ENCODE measurements at places on chromosomes 7 and 10. TPM values are rescaled to one million over a fixed set of nuclear protein-coding genes. Genes with fewer than 3 reads are reported as not detected.

- H3K27ac ChIP-seq, result peak overlapping the region; percentile 98
- peaks cover 26% of the 10 kb centered on the region for H3K27me3 ChIP-seq
- peak; percentile 98 for DNase-seq
- peak overlapping the region; percentile 58 for H3K4me3 ChIP-seq
- H3K36me3 ChIP-seq, result no peaks in the 10 kb centered on the region
These were observed 80.7 kb upstream of the EMX2 start for GRCh38 chr10:117461766-117462423.

- H3K27ac ChIP-seq, result no peak overlapping the region
- H3K4me1 ChIP-seq, result no peaks in the 10 kb centered on the region
- peaks cover 3% of the 10 kb centered on the region for H3K27me3 ChIP-seq
- no peak overlapping the region for H3K4me3 ChIP-seq
- no peak for DNase-seq
These were observed 156.2 kb downstream of the TCERG1L start for GRCh38 chr10:131155218-131155875.

DNA sequence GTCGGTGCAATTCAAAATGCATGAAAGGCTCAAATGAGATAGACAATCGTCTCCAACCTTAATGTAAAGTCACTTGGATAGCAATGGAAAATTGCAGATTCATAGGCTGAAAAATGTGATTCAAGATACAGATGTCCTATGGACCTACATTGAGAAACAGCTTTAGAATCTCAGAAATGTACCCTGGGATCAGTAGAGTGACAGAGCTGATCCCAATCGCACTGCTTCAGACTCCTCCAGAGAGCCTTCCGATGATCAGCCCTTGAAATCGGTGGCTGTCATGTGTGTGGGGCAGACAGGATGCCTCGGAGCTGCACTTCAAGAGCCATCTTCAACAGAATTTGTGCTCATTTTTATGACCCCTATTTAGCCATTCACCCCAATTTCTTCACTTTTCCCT is 240.1 kb upstream of the GRB10 start:
- no peak overlapping the region for H3K27ac ChIP-seq
- H3K36me3 ChIP-seq, result no peaks in the 10 kb centered on the region
- H3K4me3 ChIP-seq, result no peak overlapping the region
- H3K4me1 ChIP-seq, result peaks cover 28% of the 10 kb centered on the region
- peaks cover 12% of the 10 kb centered on the region for H3K27me3 ChIP-seq

DNA sequence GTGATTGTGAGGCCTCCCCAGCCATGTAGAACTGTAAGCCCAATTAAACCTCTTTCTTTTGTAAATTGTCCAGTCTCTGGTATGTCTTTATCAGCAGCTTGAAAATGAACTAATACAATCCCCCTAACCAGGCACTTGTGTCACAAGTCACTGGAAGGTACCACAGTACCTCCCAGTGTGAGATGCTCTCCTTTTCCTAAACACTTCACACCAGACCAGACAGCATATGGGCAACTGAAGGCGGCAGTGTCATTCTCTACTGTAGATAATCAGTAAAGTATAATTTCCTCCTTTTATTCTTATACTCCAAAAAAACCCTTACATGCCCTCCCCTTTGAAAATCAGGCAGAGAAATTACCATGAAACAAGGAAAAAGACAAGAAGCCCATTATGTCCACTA is 113.2 kb downstream of the CALN1 start:
- no peaks in the 10 kb centered on the region for H3K36me3 ChIP-seq
- H3K4me1 ChIP-seq, result no peaks in the 10 kb centered on the region
- no peak for DNase-seq
- no peak overlapping the region for H3K4me3 ChIP-seq
- H3K27me3 ChIP-seq, result no peaks in the 10 kb centered on the region
- H3K27ac ChIP-seq, result no peak overlapping the region

DNA sequence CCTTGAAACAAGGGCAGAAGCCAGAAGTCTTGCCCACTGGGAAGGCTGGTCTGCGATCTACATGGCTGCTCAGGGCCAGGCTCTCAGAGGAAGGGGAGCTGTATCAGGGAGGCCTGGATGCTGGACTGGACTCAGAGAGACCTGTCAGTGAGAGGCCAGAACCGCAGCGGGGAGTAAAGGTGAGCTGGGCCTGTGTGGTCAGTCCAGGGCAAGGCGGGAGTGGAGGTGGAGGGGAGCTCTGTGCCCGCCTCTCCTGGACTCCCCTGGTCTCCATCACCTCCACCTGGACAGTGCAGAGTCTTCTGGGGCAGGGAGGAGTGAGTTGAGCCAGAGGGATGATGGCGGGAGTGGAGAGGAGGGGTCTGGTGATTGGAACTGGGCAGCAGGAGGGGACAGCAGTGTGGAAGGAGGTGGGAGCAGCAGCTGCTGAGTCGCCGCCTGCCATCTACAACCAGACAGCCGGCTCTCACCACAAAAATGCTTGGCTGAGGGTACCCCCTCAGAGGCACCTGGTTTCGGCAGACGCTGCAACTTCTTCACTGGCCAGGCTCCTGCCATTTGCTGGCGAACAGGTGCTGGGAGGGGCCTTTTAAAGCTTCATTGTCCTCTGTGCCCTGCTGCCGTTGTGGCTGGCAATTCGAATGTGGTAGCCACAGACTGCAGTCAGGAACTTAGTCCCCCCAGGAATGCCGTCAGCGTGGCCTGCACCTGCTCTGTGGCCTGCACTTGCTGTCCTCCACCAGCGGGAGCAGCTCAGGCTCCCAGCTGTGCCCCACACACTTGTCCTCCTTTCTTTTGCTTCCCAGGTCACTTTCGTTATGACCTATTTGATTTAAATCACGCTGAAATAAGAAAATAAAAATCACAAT is 3.5 kb downstream of the RASSF4 start:
- no peaks in the 10 kb centered on the region for H3K36me3 ChIP-seq
- peaks cover 42% of the 10 kb centered on the region for H3K4me1 ChIP-seq
- H3K4me3 ChIP-seq, result no peak overlapping the region
- no peak overlapping the region for H3K27ac ChIP-seq
- DNase-seq, result no peak

- H3K36me3 ChIP-seq, result peaks cover 3% of the 10 kb centered on the region
- H3K4me3 ChIP-seq, result no peak overlapping the region
- no peak overlapping the region for H3K27ac ChIP-seq
- H3K4me1 ChIP-seq, result no peaks in the 10 kb centered on the region
- no peaks in the 10 kb centered on the region for H3K27me3 ChIP-seq
- no peak for DNase-seq
These were observed 184.7 kb downstream of the MAD1L1 start for GRCh38 chr7:2048006-2048405.

DNA sequence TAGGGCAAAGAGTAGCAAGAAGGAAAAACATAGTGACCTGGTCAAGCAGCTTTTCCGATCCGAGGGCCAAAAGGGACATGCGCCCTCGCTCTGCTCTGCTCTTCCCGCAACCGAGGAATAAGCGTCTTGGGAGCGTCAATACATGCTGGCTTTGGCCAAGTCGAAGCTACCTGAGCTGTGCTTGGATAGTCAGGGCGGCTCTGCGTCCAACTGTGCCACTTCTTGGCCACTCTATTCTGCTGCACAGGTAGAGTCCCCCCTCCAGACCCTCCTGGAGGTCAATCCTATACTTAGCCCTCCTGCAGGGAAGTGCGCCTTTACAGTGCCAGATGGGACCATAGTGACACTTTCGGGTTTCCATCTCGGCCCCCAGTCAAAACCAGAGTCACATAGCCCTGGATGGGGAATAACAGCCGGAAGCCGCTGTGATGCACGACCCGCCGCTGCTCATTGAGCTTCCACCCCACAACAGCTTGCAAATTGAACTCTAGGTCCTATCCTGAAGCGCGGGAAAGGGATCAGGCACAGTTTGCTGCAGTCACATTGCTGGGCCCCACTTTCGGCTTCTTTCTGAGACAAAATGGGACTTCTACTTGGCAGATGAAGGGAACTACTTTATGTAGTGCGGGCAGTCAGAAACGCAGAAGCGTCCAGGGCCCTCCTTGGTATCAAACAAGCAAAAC is 1.1 kb upstream of the HPSE2 start:
- no peaks in the 10 kb centered on the region for H3K36me3 ChIP-seq
- DNase-seq, result no peak
- no peak overlapping the region for H3K27ac ChIP-seq
- H3K27me3 ChIP-seq, result peaks cover 44% of the 10 kb centered on the region
- H3K4me1 ChIP-seq, result peaks cover 38% of the 10 kb centered on the region

DNA sequence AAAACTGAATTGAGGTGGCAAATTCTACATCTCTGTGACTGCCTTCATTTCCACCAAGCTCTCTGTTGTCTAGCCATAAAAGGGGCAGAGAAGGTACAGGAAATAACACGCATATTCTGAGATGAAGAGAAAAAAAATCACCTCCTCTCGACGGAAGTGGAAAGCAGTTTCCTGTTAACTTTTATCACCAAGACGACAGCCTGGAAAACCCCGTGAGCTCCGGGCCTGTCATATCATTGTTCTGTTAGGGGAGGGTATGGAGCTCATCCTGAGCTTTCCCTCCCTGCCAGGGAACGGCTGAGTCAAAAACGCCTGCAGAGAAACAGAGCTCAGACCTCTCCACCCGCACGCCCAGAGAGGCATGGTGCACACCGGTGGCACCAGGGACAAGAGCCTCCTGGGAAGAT is 200.3 kb downstream of the PRPF18 start:
- H3K4me1 ChIP-seq, result peaks cover 12% of the 10 kb centered on the region
- H3K36me3 ChIP-seq, result peaks cover 3% of the 10 kb centered on the region
- no peak for DNase-seq
- no peak overlapping the region for H3K27ac ChIP-seq
- H3K4me3 ChIP-seq, result no peak overlapping the region

DNA sequence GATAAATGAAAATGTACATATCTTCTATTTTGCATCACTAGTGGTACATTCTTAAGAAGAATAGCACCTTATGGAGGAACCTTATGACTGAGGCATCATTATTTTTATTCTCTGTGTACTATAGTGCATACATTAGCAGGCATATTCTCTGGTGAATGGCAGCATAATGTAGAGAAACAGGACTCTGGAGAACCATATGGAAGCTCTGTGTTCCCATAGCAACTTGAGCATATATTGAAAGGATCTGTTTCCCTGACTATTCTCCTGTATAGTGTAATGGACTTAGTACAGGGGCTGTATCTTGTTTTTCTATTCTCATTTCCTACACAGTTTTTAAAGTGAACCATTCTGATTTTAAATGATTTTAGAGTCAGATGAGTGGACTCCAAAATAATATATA is 128.4 kb upstream of the SMIM30 start:
- H3K36me3 ChIP-seq, result peaks cover 9% of the 10 kb centered on the region
- H3K27me3 ChIP-seq, result no peaks in the 10 kb centered on the region
- no peaks in the 10 kb centered on the region for H3K4me1 ChIP-seq
- H3K27ac ChIP-seq, result no peak overlapping the region

DNA sequence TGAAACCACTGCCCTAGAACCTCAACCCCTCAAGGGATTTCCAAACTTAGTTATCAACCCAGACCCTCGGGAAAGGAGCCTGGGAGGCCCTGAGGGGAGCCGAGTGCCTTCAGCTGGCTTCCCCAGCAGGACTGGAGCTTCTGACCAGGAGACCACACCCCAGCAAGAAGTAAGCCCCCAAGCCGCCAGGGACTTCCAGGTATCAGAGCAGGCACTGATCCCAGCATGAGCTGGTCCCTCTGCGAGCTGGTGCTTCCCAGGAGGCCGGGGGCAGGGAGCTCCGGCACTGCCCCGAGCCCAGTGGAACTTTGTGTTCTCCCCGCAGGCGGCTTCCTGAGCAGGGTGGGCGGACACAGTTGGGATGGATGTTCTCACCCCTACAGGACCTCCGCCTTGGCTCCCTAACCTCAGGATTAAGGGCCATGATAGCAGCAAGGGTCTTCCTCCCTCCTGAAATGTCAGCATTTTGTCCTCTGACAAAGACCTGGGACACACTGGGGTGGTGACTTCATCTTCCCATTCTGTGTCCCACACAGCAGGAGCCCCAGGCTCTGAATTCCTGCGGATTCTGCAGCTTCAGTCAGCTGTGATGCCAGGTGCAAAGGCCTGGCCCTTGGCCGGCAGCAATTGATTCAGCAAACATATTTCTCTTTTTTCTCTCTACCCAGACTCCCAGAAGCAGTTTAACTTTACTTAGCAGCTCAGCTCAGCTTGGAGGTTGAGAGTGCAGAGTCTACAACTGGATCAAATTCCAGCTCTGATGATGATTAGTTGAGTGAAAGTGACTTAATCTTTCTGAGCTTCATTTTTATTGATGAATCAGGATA is 11.6 kb downstream of the ATP6V0E2 start:
- no peaks in the 10 kb centered on the region for H3K4me1 ChIP-seq
- no peak overlapping the region for H3K4me3 ChIP-seq
- no peaks in the 10 kb centered on the region for H3K27me3 ChIP-seq
- no peak for DNase-seq
- no peaks in the 10 kb centered on the region for H3K36me3 ChIP-seq
- no peak overlapping the region for H3K27ac ChIP-seq

- peaks cover 48% of the 10 kb centered on the region for H3K4me1 ChIP-seq
- no peaks in the 10 kb centered on the region for H3K36me3 ChIP-seq
- no peaks in the 10 kb centered on the region for H3K27me3 ChIP-seq
- H3K27ac ChIP-seq, result no peak overlapping the region
These were observed 184.0 kb upstream of the ADO start for GRCh38 chr10:62620491-62620890.

DNA sequence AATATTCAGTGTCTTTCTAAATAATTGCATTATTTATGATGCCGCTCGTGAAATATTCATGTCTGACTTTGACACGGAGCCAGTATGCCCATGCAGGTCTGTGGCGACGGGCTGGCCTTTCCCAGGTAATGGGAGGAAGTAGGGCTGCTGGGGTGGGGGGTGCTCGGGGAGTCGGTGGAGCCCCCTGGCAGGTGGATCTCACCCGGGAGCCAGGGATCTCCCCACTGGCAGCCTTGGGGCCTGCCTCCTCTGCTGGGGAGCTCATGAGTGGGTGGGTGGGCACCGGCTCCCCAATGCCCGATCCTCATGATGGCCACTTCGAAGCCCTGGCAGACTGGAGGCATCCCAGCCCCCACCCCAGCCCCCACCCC is 52.8 kb downstream of the PWWP2B start:
- no peak overlapping the region for H3K27ac ChIP-seq
- no peaks in the 10 kb centered on the region for H3K36me3 ChIP-seq
- no peak overlapping the region for H3K4me3 ChIP-seq
- no peak for DNase-seq
- H3K4me1 ChIP-seq, result peaks cover 10% of the 10 kb centered on the region

- no peaks in the 10 kb centered on the region for H3K27me3 ChIP-seq
- H3K36me3 ChIP-seq, result no peaks in the 10 kb centered on the region
- DNase-seq, result no peak
These were observed 9.3 kb upstream of the PNPLA8 start for GRCh38 chr7:108535257-108535656.

DNA sequence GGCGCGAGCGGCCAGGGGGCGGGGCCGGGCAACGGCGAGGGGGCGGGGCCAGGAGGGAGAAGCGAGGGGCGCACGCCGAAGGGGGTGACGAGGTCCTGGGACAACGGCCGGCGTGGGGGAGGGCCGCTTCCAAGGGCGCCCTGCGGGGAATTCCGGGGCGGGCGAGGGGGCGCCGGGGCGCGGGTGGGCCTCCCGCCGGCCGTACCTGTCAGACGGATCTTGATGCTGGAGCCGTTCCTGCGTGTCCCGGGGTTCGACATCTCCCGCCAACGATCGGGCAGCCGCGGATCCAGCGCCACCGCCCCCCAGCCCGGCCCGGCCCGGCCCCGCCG is 421 bp downstream of the SMURF1 start:
- no peak for DNase-seq
- H3K4me3 ChIP-seq, result peak overlapping the region; percentile 97
- peaks cover 43% of the 10 kb centered on the region for H3K4me1 ChIP-seq
- no peaks in the 10 kb centered on the region for H3K27me3 ChIP-seq
- H3K36me3 ChIP-seq, result peaks cover 18% of the 10 kb centered on the region

NT5C3A gene
- 16.1 TPM for total RNA-seq

SYT15B gene
- 0.52 TPM for total RNA-seq

MYH16 gene
- not detected for total RNA-seq

CYP2E1 gene
- 1.2 TPM for total RNA-seq

FIS1 gene
- total RNA-seq, result 220 TPM

Measured in HFFc6 (cell line).